Activated CD8-positive, alpha-beta memory T cell treated with anti-CD3 and anti-CD28 coated beads, Interleukin-2, amount 50 U/mL, for 48 hours (primary cell): ENCODE measurements at places on chromosomes 1 and 21.

GRCh38 chr21:38121888-38122720, 134.7 kb upstream of the KCNJ15 start:
- DNase-seq, result no peak

GRCh38 chr1:152697701-152698600, at the start of gene LCE2A:
LCE2A (plus strand) TSS chr1:152698345; CDS start chr1:152698902, 557 bp downstream.
- DNase-seq, result no peak

DNA sequence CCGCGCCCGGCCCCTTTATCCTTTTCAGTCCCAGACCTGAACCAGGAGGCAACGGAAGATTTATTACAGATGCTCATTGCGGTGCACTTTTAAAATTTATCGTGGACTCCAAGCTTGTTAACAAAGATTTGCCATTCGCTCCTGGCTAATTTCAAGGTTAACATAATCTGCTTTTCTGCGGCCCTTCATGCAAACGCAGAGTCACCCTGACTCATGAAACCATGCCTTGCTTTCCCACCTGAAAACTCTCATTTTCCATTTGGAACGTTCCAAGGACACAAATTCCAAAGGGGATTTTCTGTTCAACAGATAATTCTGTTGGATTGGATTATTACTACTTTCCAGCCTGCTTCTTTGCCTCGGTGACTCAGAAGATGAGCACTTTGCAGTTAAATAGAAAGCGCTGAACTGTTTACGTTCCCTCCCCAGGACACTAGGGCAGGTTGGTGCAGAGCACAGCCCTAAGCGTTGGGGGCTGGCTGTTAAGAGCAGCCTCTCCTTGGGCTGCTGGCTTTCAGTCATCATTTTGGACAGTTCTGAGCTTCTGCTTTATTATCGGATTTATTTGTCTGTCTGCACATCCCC, 51.1 kb downstream of the CD247 start:
- DNase-seq, result no peak

DNA sequence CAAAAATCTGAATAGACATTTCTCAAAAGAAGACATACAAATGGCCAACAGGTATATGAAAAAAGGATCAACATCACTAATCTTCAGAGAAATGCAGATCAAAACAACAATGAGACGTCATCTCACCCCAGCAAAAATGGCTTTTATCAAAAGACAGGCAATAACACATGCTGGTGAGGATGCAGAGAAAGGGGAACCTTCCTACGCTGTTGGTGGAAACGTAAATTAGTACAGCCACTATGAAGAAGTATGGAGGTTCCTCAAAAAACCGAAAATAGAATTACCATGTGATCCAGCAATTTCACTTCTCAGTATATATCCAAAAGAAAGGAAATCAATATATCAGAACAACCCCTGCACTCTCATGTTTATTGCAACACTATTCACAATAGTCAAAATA, 65.1 kb upstream of the ATP1B1 start:
- DNase-seq, result no peak

DNA sequence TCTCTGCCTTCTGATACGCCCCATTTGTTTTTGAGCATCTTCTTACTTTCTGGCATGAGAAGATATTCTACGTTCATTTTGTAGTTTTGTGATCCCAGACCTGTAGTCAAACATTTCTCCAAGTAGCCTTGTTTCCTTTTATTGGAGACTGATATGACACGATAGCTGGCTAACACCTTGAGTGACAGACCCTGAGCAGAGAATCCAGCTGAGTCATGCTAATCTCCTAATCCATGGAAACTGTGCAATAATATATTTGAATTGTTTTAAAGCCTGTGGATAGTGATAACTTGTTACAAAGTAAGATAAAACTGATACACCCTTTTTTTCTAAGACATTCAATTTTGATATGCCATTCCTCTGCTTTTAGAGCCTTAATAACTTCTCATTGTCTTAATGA, 1.2 kb upstream of the IFI44L start:
- DNase-seq, result no peak

GRCh38 chr1:237448042-237448441, 406.1 kb downstream of the RYR2 start:
- DNase-seq, result no peak

- DNase-seq, result no peak
Observed at GRCh38 chr1:1173793-1174415, at the start of gene TTLL10. TTLL10 (plus strand) TSS chr1:1173880; CDS start chr1:1179216, 5,336 bp downstream.

- DNase-seq, result no peak
Observed at GRCh38 chr1:64396817-64397216, 73.1 kb upstream of the CACHD1 start.

DNA sequence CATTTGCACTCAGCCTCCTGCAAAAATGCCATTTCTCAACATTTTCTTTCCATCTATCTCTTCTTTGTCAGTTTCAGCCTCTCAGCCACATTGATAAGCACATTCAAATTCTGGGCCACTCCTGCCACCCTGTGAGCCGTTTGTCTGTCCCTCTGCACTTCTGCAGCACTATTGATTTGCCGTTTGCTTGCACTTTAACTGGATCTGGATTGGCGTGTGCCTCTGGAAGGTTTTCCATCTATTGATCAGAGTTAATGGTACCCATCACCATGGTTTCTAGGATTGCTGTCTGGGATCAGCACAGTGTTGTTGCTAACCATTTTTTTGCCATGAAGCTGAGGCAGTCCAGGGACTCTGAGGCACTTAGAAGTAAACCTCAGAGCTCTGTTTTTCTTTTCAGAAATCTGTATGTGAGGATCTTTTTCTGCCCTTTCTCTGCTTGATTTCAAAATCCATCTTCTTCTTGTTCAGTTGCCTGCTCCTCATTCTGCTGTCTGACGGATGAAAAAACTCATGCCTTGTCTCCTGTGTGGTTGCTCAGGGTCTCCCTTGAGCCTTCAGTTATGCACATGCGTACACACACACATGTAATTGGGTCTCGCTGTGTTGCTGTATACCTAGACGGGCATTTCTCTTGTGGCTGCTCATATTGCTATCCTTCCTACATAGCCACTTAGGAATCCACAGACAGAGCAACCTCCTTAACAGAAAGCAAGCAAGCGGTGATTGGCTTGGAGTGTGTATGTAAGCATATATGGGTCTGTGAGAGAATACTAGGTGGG, 67.9 kb downstream of the NOS1AP start:
- no peak for DNase-seq

DNA sequence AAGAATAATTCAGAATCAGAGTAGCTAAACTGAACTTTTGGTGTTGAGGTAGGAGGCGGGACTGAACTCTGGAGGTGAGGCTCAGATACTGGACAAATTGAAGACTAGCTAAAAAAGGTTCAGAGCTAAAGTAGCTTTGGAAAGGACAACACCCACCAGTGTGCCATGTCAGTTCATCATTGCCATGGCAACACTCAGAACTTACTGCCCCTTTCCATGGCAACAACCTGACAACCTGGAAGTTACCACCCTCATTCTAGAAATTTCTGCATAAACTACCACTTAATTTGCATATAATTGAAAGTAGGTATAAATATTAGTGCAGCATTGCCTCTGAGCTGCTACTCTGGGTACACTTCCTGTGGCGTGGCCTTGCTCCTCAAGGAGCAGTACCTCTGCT, 30.3 kb upstream of the POGK start:
- no peak for DNase-seq

DNA sequence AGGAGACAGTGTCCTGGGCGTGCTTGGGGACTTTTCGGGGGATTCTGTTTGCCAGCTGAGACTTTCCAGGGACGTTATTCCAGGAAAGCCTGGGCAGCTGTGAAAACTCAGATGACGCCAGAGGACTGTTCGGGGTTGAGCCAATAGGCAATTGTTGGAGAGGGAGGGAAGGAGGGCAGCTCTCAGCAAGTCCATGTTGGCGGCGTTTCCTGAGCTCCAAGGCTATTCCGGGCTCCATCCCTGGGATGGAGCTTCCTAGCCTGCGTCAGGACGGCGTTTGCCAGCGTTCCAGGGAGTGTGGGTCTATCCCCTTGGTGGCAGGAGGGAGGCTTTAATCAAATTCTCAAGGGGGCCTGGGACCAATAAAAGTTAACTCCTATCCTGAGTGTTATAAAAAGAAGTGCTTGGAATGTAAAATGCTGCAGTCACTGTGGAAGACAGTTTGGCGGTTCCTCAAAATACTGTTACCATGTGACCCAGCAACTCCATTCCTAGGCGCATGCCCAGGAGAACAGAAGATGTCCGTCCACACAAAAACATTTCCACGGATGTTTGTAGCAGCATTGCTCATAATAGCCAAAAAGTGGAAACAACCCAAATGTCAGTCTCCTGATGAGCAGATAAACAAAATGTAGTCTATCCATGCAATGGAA, 15.2 kb downstream of the SLC27A3 start:
- no peak for DNase-seq

DNA sequence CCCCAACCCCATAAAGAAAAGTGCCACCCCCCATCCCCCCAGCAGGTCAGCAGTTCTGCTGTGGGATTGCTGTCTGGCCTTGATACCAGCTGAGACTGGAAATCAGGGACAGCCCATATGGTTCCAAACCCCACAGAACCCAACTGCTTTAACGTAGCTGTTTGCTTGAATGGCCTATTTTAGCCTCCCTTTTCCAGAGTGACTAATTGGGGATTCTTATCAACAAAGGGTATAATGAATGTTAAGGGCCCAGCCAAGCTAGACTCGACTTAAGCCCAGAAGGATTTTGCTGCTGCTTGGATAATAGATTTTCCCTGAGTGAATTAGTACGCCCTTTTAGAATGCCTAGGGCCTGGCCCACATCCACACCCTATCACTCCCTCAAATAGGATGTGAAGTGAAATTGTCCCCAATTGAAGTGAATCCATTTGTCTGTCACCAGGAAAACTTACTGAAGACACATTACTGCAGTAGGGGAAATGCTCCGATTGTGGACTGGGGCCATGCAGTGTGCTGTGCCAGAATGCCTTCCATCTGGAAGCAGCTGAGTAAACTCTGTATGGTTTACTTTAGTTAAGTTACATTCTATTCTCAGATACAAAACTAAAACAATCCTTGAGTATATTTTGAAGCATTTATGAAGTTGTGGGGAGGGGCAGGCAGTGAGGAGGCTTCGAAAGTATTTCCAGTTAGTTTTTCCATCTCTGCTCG, 156.9 kb downstream of the DHRS3 start:
- DNase-seq, result no peak

DNA sequence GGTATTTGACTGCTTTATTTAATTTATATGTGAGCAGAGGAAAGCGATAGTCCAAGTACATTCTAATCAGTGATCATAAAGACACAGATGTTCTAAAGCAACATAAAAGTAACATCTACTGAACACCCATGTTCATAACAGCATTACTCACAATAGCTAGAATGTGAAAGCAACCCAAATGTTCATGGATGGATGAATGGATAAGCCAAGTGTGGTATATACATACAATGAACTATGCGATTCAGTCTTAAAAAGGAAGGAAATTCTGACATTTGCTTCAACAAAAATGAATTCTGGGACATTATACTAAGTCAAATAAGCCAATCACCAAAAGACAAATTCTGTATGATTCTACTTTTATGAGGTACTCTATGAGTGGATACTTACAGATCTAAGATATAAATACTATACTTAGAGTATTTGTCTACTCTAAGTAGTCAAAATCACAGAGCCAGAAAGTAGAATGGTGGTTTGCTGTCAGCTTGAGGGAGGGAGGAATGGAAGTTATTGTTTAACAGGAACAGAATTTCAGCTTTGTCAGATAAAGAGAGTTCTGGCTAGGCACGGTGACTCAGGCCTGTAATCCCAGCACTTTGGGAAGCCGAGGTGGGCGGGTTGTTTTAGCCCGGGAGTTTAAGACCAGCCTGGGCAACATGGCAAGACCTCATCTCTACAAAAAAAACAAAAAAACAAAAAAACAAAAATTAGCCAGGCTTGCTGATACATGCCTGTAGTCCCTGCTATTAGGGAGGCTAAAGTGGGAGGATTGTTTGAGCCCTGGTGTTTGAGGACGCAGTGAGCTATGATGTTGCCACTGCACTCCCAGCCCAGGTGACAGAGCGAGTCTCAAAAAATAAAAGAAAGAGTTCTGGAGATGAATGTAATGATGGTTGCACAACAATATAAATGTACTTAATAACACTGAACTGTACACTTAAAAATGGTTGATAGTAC, 79.7 kb upstream of the ARHGAP29 start:
- DNase-seq, result no peak

GRCh38 chr1:31302709-31303441, 6.0 kb downstream of the ZCCHC17 start:
- DNase-seq, result no peak

DNA sequence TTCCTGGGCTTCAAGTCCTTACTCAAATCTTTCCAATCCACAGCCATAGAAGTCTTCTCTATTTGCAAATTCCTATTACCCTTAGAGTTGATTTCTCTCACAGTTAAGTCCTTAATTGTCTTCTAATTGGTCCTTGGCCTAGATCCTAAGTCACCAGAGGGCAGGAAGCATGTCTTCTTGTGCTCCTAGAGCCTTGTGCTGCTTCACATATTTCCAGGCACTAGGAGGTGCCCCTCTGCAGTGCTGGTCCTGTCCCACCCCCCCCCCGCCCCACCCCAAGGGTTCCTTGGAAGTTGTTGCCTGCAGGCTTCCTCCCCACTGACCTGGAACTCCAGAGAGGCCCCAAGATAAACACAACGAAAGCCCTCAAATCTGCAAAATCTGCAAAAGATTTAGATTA, 28.1 kb upstream of the TARBP1 start:
- no peak for DNase-seq

DNA sequence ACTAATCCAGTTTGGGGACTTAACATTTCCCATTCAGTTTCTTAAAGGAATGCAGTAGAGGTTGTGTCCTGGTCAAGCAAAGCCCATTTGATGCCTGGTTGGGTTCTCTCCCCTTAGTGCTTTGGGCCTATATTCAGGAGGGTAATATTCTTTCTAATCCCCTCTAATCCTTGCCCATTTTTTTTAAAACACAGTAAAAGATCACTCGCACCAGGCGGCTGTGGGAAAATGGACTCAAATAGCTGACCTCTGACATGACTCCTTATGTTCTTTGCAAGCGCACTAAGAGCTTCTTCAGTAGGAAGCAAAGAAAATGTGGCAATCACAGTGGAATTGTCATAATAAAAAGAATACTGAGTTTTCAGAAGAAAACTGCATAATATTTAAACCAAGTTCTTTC, 49.9 kb downstream of the WNT2B start:
- no peak for DNase-seq

- no peak for DNase-seq
Observed at GRCh38 chr1:38950553-38950952, 8.9 kb upstream of the RHBDL2 start.

GRCh38 chr1:219215477-219215876, 41.8 kb downstream of the LYPLAL1 start:
- DNase-seq, result no peak

DNA sequence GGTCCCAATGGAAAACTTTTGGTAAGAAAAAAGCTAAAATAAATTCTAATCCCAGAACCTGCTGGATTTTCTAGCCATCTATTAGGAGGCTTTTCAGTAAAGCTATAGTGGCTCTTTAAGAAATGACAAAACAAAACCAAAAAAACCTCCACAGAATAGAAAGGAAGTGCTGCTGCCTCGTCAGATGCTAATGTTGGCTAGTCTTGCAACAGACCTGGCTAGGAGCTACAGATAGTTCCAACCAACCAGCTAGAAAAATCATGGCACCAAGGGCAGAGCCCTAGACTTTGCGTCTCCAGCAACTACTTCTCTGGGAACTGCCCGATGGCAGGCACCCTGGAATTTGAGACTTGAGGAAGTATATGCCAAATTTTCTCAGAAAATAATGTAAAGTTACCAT, 7.6 kb downstream of the CD101 start:
- no peak for DNase-seq
